ENCODE measurements at places on chromosomes 2 and 18. TPM values are rescaled to one million over a fixed set of nuclear protein-coding genes. Genes with fewer than 3 reads are reported as not detected.

Gene PSD4
- 1.6 TPM for total RNA-seq

Gene DHX57
- total RNA-seq: 20.3 TPM

Gene CRYBA2
- total RNA-seq: not detected

Gene SERPINB13
- total RNA-seq: not detected
